ENCODE measurements at places on chromosomes 12 and 14.

DNA sequence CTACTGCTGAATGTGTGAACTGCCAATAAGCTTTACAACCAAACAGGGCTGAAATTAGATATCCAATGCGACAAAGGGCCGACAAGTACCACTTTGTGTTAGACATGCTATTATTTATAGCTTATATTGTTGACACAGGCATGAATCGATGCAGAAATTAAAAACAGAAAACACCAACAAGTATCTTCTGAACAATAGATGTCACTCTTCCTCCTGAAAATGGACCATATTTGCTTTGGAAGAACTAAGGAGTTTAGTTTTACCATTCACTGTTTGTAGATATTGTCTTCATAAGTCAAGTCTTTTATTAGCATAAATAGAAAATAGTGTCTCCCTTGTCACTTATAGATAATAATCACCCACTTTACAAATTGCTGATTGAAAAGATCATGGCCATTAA, 86.5 kb downstream of the LRIG3 start:
- no peak for DNase-seq

- no peak for DNase-seq
Measured at GRCh38 chr14:69754487-69754886, 12.5 kb upstream of the SRSF5 start.

GRCh38 chr12:5622280-5622679, 190.4 kb downstream of the NTF3 start:
- no peak for DNase-seq

- peak; percentile 69 for DNase-seq
Measured at GRCh38 chr12:27975222-27976136, 2.9 kb upstream of the PTHLH start.

GRCh38 chr12:103632554-103633216, 45.6 kb downstream of the STAB2 start:
- DNase-seq = peak; percentile 59

- no peak for DNase-seq
Measured at GRCh38 chr12:11651381-11651780, 1.9 kb downstream of the ETV6 start.

DNA sequence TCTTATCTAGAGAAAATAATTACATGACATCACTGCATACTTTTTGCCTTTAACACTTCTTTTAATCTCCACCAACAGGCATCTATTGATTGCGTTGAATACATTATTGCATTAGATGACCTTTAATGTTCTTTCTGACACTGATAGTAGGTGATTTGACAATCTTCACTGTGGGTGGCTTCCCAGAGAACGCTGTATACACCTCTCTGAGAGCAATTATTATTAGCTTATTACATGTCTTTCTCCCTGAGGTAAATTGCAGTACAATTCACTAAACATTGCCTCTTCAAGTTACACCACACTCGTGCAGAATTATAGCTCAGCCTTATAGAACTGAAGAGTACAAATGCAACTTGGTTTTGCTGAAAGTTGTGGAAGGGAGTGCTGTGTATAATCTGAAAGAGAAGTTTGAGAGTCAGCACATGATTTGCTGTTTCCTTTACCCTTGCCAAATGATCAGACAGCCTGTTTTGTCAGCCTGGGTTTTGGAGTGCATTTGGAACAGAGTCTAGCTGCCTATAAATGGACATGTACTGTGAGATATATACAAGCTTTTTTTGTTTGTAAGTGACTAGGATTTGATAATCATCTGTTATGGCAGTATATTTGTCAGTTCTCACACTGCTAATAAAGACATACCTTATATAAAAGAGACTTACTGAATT, 369.2 kb downstream of the CCER1 start:
- DNase-seq = no peak

DNA sequence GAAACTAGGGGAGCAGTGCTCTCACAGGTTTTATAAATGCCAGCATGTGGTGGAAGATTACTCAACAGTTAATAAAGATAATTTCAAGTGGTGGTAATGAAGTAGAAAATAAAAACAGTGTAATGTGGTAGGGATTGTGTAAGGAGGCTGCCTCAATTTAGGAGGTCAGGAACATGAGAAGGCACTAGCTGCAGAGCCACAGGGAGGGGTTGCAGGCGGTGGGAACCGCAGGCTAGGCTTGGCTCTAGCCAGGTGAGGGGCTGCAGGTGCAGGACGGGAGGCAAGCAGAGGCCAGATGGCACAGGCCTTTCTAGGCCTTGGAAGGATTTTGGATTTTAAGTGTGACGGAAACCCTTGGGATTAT, 768 bp downstream of the METTL25 start:
- no peak for DNase-seq

DNA sequence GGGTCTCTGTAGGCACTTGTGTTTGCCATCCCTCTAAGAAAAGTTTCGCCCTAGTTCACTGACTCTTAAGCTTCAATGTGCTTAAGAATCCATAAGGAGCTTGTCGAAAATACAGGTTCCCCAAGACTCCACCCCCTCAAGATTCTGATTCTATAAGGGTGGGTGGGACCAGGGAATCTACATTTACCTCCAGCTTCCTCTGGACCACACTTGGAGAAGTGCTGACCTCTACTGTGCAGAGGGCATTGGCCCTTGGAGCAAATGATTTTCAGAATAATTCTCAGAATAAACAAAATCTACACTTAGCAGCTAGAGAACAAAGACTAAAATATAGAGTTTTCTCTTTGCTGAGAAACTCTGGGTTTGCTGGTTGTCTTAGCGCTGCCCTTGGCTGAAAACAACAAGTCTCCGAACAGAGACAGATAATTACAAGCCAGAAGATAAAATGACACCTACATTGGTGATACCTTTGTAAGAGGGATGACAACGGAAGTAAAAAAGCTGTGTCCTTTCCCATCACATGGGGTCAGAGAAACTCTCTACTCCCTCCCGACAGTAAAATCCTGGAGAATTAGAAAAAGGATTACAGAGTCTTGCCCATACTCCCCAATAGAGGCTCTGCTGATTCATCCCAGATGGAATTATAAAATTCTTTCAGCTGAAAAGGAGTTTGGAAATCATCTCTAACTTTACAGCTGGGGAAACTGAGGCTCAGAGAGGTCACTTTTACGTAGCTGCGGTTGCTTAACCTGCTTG, 4.8 kb downstream of the TGFB3 start:
- no peak for DNase-seq

DNA sequence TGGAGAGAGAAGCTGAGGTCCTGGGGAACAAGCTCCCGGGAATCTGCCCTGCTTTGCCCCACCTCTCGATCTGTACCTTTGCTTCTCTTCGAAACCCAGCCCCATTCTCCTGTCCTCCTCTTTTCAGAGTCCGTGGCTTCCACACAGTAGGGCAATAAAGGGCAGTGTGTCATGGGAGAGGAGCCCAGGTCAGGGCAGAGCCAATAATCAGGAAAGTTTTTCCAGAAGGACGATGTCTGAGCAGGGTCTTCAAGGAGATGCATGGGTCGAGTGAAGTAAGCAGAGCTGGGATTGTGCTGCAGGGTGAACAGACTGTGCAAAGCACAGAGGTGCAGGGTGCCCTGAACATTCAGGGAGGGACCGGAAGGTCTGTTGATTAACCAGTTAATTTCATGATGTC, 22.1 kb upstream of the SERPINA4 start:
- DNase-seq = no peak

DNA sequence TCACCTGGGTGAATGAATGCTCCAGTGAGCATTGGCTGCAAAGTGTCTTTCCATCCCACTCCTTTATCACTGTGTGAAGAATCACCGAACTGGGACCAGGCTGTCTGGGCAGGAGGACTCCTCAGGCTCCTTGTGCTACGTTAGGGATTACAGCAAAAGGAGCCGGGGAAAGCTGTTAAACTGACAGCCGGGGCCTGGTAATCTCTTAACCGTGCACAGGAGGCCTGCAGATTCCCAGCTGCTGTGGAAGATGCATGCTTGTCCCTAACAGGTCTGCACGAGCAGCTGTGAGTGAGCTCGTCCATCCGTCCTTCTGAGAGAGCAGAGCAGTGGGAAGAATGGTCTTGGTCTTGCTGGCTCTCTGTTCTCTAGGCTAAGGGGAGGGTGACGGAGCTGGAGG, 231.5 kb downstream of the AACS start:
- no peak for DNase-seq

GRCh38 chr12:66678338-66679275, at the start of gene GRIP1:
Gene GRIP1 (minus strand): TSS chr12:66679076. CDS start chr12:66678904, 172 bp downstream.
- DNase-seq = no peak

DNA sequence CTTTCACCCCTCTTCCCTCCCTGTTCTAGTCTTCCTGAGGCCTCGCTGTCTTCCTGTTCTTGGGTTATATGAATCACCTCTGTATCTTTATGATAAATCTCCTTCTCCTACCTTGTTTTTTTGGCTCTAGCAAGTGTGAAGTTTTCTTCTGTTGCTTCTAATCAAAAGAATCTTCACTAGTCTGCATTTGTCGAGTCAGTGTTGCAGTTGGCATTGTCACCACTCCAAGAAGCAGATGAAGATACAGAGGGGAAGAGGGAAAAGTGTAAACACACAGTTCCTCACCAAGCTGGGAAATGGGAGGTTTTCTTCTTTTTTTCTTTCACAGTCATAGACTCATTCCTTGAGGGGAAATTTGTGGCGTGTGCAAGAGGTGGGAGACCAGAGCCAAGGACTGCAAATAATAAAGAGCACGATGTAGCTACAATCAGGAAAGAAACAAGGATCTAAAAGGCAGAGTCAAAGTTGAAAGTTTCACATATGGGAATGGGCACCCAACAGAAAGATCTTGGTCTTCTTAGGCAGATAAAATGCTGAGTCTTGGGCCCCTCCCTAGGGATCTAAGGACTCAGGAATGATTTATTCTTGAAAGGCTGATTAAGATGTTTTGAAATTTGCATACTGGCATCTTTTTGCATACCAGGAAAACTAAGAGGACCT, 22.2 kb upstream of the PRICKLE1 start:
- no peak for DNase-seq

GRCh38 chr14:68178282-68178681, 358.7 kb downstream of the RAD51B start:
- no peak for DNase-seq

- peak; percentile 13 for DNase-seq
Measured at GRCh38 chr12:24709216-24709615, 239.7 kb downstream of the BCAT1 start.

DNA sequence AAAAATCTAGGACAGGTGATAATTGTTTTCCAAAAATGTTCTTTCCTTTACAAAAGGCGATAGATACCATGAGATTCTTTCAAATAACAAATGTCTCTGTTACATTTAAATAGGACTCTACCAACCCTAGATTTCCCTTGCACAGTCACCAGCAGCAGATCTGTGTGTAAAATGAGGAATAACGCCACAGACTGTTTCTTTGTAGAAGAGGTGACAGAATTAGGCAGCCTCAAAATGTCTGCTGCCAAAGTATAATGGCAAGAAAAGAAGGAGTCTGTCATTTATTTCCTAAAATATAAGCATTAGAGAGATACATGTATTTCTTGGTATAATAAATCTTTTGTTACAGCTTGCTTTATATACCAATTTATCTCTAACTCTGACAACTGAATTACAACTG, 8.5 kb upstream of the SRGAP1 start:
- no peak for DNase-seq

- DNase-seq = peak; percentile 57
Measured at GRCh38 chr14:99274346-99275221, 2.6 kb upstream of the BCL11B start.

DNA sequence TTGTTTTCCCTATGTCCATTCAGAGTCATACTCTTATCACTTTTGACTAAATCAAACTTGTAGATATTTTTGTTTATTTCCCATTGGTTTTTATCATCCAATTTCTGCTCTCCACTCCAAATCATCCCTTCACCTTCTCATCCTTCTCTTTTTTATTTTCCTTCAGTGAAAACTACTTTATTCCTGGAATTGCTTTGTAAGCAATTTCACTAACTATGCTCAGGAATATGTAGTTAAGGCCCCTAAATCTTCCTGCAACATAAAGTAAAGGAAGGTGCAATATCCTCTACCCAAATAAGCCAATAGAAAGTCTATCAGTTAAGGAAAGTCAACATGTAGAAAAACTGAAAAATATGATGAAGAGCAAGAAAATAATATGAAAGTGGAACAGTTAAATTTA, 308.4 kb downstream of the SEC23A start:
- no peak for DNase-seq

DNA sequence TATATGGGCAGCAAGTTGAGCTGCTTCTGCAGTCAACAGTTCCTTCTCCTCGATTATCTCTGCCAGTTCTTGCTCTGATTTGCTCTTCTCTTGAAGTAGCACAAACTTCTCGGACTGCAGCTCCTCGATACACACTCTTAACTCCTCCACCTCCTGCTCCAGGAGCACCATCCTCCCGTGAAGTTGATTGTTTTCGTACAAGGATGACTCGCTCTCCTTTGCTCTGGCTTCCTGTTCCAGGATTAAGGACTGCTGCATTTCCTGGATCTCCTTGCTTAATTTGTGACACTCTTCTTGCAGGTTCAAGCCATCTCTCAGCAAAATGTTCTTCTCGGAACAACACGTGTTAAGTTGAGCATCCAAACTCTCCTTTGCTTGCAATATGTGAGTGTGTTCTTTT, 56.2 kb upstream of the VPS33A start:
- no peak for DNase-seq
